ENCODE measurements at places on chromosomes 1 and 21. TPM values are rescaled to one million over a fixed set of nuclear protein-coding genes. Genes with fewer than 3 reads are reported as not detected.

DNA sequence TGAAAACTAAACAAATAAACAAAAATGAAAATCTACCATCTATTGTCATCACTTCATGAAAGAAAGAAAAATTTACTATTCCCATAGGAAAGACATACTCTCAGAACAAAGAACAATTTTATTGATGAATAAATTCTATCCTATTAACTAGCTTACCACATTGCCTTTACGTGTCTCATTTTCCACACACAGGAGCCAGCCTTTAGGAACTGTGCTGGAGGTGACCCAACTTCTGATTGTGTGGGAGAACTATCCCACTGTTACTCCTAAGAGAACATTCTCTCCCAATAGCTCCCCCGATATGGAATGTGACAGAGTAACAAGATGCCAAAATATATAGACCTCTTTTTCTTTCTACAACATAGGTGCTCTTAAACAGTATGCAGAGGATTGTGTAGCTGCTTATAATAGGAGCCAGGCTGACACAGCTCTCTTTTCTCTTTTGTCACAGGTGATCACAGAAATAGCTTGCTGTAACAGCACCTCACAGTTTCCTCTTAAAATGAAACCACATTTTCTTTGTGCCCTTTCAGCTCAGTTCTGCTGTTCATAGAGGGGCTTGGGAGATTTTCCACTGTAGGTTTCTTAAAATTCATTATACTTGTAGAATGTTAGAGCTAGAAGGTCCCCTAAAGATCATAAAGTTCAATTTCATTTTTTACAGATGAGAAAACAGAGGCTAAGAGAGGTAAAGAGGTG, 35.5 kb downstream of the C21orf91 start:
- no peaks in the 10 kb centered on the region for H3K27me3 ChIP-seq
- H3K27ac ChIP-seq = no peak overlapping the region
- H3K4me3 ChIP-seq = no peak overlapping the region

DNA sequence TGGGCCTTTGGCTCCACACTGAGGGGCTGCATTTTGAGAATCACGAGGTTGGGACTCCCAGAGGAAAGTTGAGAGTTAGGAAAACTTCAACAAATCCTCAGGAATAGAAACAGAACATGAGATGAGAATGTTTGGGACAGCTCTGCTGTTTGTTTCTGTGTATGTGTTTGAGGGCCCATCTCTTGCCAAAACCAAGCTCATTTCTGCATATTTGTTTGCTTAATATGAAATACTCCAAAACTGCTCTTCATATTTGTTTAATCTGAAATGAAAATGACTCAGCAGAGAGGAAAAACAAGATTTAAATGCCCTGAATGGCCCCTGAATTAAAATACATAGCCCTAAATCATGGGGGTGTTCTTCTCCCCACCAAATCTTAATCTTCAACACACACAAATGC, 78.1 kb downstream of the DDR2 start:
- no peak for DNase-seq
- H3K27me3 ChIP-seq = no peaks in the 10 kb centered on the region
- no peak overlapping the region for H3K4me3 ChIP-seq
- no peak overlapping the region for H3K27ac ChIP-seq
- H3K36me3 ChIP-seq = peaks cover 27% of the 10 kb centered on the region
- peaks cover 8% of the 10 kb centered on the region for H3K4me1 ChIP-seq

- no peak for DNase-seq
- H3K27ac ChIP-seq = no peak overlapping the region
- no peak overlapping the region for H3K4me3 ChIP-seq
- H3K4me1 ChIP-seq = peaks cover 19% of the 10 kb centered on the region
- no peaks in the 10 kb centered on the region for H3K36me3 ChIP-seq
These were observed 32.0 kb upstream of the EXO1 start for GRCh38 chr1:241816008-241816407.

- peaks cover 4% of the 10 kb centered on the region for H3K27me3 ChIP-seq
- H3K27ac ChIP-seq = no peak overlapping the region
- no peaks in the 10 kb centered on the region for H3K36me3 ChIP-seq
- H3K4me1 ChIP-seq = no peaks in the 10 kb centered on the region
- no peak for DNase-seq
- H3K4me3 ChIP-seq = no peak overlapping the region
These were observed 29.5 kb upstream of the CLCA4 start for GRCh38 chr1:86517336-86517735.

DNA sequence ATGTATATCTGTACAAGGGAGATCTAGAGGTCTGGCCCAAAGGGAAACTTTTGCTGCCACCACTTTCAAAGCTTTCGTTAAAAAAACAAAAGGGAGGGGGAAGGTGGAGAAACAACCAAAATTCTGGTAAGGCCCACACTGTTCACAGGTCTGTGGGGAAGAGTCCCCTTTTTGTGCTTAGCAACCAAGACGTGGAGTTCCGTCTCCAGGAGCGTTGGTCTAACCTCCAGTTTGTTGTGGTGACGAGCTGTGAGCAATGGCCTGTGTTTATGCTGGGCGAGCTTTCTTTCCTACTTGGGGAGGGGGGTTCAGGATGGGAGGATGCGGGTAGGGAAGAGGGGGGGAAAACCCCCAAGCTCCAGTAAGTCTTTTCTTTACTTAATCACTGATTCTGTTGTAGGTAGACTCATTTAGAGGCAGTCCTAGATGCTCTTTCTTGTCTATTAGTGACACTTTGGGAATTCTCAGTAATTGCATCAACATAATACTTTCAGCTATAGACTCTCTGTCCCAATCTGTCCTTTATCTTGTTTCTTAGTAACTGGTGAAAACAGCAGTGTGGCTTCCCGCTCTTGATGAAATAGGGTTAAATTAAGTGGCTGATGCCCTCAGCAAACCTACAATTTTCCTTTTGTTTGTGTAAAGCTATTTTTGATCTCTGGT, 1.5 kb downstream of the HIPK1 start:
- H3K4me3 ChIP-seq = peak overlapping the region; percentile 92
- DNase-seq = peak; percentile 73
- H3K36me3 ChIP-seq = peaks cover 7% of the 10 kb centered on the region
- H3K27ac ChIP-seq = peak overlapping the region; percentile 79
- peaks cover 25% of the 10 kb centered on the region for H3K4me1 ChIP-seq
- no peaks in the 10 kb centered on the region for H3K27me3 ChIP-seq

GRCh38 chr1:28113242-28113572, 24.8 kb upstream of the EYA3 start:
- H3K27me3 ChIP-seq = no peaks in the 10 kb centered on the region
- H3K4me3 ChIP-seq = no peak overlapping the region
- peak overlapping the region; percentile 15 for H3K27ac ChIP-seq
- H3K36me3 ChIP-seq = no peaks in the 10 kb centered on the region
- no peak for DNase-seq

GRCh38 chr1:41474490-41475271, 9.8 kb downstream of the EDN2 start:
- no peak overlapping the region for H3K4me3 ChIP-seq
- no peak overlapping the region for H3K27ac ChIP-seq
- H3K36me3 ChIP-seq = no peaks in the 10 kb centered on the region
- peaks cover 15% of the 10 kb centered on the region for H3K4me1 ChIP-seq

- no peaks in the 10 kb centered on the region for H3K36me3 ChIP-seq
- no peak overlapping the region for H3K4me3 ChIP-seq
- no peaks in the 10 kb centered on the region for H3K4me1 ChIP-seq
These were observed 28.4 kb downstream of the ACP6 start for GRCh38 chr1:147641695-147642592.

- H3K36me3 ChIP-seq = no peaks in the 10 kb centered on the region
- no peak for DNase-seq
- H3K4me1 ChIP-seq = peaks cover 61% of the 10 kb centered on the region
- H3K4me3 ChIP-seq = no peak overlapping the region
- no peaks in the 10 kb centered on the region for H3K27me3 ChIP-seq
These were observed 118.2 kb upstream of the SLC44A3 start for GRCh38 chr1:94701796-94702441.

GRCh38 chr1:112074711-112075110, 85.2 kb upstream of the KCND3 start:
- H3K27ac ChIP-seq = no peak overlapping the region
- no peaks in the 10 kb centered on the region for H3K36me3 ChIP-seq
- no peaks in the 10 kb centered on the region for H3K27me3 ChIP-seq
- no peak for DNase-seq

DNA sequence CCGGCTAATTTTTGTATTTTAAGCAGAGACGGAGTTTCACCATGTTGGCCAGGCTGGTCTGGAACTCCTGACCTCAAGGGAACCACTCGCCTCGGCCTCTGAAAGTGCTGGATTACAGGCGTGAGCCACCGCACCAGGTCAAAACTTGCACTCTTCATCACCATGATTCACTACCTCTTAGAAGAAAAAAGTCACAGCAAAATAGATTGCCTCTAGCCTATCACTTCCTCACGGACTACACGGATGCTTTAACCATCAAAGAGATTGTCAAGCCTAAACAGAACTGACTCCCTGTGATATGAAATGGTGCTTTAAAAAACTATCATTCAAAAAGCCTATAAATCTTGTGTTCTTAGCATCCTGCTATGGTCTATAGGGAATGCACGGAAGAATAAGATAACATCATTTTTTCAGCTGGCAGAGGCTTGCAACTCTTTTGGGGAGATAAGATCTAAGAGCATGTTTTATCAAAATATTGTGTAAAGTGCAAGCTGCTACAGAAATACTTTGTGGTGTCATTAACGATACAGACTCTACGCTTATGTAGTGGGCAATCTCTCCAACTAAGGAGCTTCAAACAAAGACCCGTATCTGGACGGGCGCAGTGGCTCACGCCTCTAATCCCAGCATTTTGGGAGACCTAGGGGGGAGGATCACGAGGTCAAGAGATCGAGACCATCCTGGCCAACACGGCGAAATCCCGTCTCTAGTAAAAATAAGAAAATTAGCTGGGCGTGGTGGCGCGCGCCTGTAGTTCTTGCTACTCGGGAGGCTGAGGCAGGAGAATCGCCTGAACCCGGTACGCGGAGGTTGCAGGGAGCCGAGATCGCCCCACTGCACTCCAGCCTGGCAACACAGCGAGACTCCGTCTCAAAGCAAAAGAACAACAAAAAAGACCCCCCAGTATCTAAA, 966 bp downstream of the TFB2M start:
- H3K4me3 ChIP-seq = peak overlapping the region; percentile 91
- H3K27ac ChIP-seq = peak overlapping the region; percentile 45
- peaks cover 26% of the 10 kb centered on the region for H3K36me3 ChIP-seq
- peaks cover 25% of the 10 kb centered on the region for H3K4me1 ChIP-seq

GRCh38 chr1:170967042-170967910, 31.9 kb downstream of the MROH9 start:
- H3K36me3 ChIP-seq = no peaks in the 10 kb centered on the region
- no peaks in the 10 kb centered on the region for H3K4me1 ChIP-seq
- no peaks in the 10 kb centered on the region for H3K27me3 ChIP-seq

DNA sequence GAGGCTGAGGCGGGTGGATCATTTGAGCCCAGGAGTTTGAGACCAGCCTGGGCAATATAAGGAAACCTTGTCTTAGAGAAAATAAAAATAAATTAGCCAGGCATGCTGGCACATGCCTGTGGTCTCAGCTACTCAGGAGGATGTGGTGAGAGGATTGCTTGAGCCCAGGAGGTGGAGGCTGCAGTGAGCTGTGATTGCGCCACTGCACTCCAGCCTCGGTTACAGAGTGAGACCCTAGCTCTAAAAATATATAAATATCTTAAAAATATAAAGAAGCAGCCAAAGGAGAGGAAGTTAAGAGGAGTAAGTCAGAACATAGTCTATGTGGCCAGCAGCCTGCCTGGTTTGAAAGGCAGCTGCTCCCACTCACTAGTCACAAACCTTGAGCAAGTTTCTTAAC, 4.5 kb upstream of the IL10RB start:
- peaks cover 20% of the 10 kb centered on the region for H3K36me3 ChIP-seq
- H3K27me3 ChIP-seq = no peaks in the 10 kb centered on the region
- H3K27ac ChIP-seq = no peak overlapping the region
- no peak overlapping the region for H3K4me3 ChIP-seq
- no peak for DNase-seq

DNA sequence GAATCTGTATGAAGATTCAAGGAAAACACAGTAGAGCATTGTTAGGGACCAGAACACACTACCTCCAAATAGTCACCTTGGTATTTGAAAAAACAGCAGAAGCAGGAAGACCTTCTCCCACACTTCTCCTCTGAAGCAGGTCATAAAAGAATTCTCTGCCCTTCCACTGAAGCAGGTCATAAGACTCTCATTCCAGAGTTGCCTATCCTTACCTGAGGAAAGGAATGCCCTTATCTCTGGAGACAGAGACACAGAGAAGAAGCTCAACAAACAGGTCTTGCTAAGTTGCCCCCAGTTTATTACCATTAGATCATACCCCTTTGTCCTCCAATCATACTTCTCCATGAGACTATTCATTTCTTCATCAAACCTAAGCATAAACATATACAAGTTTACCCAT, 225.8 kb upstream of the TNR start:
- DNase-seq = no peak
- H3K4me1 ChIP-seq = no peaks in the 10 kb centered on the region
- no peak overlapping the region for H3K27ac ChIP-seq
- no peaks in the 10 kb centered on the region for H3K27me3 ChIP-seq

DNA sequence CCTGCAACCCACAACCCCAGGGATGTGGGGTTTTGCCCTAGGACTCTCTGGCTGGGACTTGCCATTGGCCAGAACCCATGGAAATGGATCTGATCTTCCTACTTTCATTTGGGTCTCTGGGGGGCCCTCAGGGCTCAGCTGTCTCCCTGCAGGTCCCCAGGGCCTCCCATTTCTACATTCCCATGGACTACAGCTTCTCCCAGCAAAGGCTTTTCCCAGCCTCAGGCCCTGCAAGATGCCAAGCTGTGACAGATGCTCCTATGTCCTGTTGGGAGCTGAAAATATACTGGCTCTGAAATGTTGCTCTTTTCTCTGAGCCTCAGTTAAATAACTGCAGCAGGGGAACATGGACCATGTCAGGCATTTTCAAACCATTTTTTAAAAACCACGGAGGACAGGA, 99.5 kb upstream of the IGSF21 start:
- H3K27me3 ChIP-seq = no peaks in the 10 kb centered on the region
- H3K36me3 ChIP-seq = no peaks in the 10 kb centered on the region
- no peak for DNase-seq
- no peaks in the 10 kb centered on the region for H3K4me1 ChIP-seq
- no peak overlapping the region for H3K4me3 ChIP-seq
- H3K27ac ChIP-seq = no peak overlapping the region

- no peak overlapping the region for H3K27ac ChIP-seq
- H3K4me1 ChIP-seq = peaks cover 8% of the 10 kb centered on the region
- peaks cover 20% of the 10 kb centered on the region for H3K36me3 ChIP-seq
These were observed 7.2 kb downstream of the VANGL1 start for GRCh38 chr1:115648717-115649691.

Gene LYPD8
- total RNA-seq = not detected

Gene TAS1R1
- not detected for total RNA-seq

Gene TYW3
- total RNA-seq = 25.8 TPM

Gene EPHA8
- not detected for total RNA-seq

Gene GCSAML
- total RNA-seq = not detected

Gene GPR161
- total RNA-seq = 9.6 TPM

Gene HNRNPCL4
- total RNA-seq = not detected

Gene AMY2B
- total RNA-seq = 0.42 TPM

Gene CTSS
- total RNA-seq = 13.4 TPM

Gene PRKAA2
- total RNA-seq = 0.13 TPM

Gene CHIT1
- total RNA-seq = not detected

Measured in SJSA1 (cell line).